ENCODE measurements at places on chromosomes 12 and 14.

- no peak for DNase-seq
Observed at GRCh38 chr12:32466986-32467711, 67.8 kb downstream of the FGD4 start.

- DNase-seq = no peak
Observed at GRCh38 chr14:93975791-93976476, 436 bp downstream of the ASB2 start.

- no peak for DNase-seq
Observed at GRCh38 chr14:103578401-103579075, 15.8 kb downstream of the COA8 start.

DNA sequence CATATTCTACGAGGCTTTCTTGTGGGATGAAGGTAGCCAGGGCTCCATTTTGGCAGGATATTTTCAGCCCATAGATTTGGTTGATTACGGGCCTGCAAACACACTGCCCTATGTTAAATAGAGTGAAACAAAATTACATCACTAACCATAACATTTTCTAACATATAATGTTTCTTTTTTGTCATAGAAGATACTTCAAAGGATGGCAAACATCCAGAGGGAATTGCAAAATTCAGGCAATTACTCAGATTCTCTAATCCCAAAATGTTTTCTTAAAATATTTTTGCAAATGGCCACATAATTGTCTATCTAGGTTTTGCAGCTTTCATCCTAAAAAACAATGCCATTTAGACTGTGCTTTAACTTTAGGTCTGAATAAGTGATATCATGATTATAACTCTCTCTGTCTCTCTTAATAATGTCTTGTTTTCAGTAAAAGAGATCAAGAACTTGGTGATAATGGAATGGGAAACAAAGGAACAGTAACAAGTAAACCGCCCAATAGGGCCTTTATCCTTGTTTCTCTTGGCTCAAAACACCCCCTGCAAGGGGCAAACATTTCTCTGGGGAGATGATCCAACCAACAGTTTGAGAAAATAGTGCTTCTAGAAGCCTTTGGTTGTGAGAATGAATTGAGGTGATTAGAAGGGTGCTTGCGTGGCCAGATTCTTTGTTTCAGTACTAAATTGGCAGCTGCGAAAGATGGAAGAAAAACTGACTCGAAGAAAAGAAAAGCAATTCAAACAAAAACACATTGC lies 54.4 kb upstream of the BTG1 start:
- DNase-seq = no peak

GRCh38 chr14:67644428-67644827 lies 24.7 kb downstream of the ARG2 start:
- no peak for DNase-seq

GRCh38 chr12:27859648-27860047 lies 79.6 kb upstream of the MANSC4 start:
- DNase-seq = no peak

GRCh38 chr12:100164153-100164704 lies 21.6 kb upstream of the BLTP3B start:
- DNase-seq = no peak

DNA sequence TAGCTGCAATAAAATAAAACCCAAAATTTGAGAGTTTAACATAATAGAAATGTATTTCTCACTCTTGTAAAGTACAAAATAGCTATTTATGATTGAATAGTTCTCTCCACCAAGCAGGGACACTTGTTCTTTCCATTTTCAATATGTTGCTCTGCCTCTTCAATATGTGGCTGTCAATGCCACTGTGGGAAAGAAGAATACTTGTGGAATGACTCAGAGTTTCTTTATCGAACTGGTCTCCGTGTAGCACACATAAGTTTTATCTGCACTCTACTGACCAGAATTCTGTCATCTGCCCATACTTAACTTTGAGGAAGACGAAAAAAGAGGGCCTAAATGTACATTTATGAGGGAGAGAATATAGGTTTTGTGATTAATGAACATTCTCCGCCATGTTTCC lies 256.9 kb downstream of the ATXN7L3B start:
- no peak for DNase-seq

- no peak for DNase-seq
Observed at GRCh38 chr12:92436856-92437255, 265.9 kb upstream of the PLEKHG7 start.

GRCh38 chr14:56944397-56944796 lies 134.1 kb upstream of the OTX2 start:
- no peak for DNase-seq

DNA sequence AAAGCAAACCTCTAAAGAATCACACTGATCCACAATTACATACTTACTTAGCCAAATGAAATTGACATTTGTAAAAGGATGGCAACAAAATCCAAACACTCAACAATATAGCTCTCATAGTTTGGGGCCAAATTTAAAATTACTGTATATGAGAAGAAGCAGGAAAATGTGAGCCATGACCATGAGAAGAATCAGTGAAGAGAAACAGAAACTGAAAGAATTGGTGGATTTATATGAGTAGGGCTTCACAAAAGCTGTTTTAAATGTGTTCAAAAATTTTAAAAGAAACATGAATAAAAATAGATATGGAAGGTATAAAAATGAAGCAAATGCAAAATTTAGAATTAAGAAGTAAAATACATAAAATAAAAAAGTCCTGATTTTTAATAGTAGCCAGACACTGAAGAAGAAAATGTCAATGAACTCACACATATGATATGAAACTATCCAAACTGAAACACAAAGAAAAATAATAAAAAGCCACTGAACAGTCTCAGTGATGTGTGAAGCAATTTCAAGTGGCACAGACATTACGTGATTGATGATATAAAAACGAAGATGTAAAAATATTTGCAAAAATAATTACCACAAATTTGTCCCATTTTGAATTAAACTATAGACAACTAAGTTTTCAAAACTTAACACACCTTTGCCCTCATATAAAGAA lies 87.9 kb upstream of the MDGA2 start:
- no peak for DNase-seq

- no peak for DNase-seq
Observed at GRCh38 chr14:37056473-37056872, 115.9 kb downstream of the SLC25A21 start.

GRCh38 chr12:112988224-112988623 lies 9.9 kb downstream of the OAS2 start:
- DNase-seq = no peak

- peak; percentile 47 for DNase-seq
Observed at GRCh38 chr12:49200919-49201594, 12.2 kb upstream of the TUBA1A start.

DNA sequence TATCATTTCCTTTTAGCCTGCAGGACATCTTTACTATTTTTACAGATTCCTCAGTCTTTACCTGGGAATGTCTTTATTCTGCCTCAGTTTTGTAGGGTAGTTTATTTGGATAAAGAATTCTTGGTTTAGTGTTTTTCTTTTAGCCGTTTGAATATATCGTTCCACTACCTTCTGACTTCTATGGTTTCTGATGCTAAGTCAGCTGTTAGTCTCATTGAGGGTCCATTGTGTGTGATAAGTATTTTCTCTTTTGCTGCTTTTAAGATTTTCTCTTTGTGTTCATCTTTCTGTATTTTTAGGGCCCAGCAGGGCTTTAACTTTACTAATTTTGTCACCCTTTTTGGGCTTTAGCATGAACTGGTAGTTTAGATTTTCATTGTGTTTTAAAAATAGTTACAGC lies 113.5 kb downstream of the MNAT1 start:
- no peak for DNase-seq

GRCh38 chr14:38175658-38176057 lies 32.0 kb upstream of the SSTR1 start:
- no peak for DNase-seq

DNA sequence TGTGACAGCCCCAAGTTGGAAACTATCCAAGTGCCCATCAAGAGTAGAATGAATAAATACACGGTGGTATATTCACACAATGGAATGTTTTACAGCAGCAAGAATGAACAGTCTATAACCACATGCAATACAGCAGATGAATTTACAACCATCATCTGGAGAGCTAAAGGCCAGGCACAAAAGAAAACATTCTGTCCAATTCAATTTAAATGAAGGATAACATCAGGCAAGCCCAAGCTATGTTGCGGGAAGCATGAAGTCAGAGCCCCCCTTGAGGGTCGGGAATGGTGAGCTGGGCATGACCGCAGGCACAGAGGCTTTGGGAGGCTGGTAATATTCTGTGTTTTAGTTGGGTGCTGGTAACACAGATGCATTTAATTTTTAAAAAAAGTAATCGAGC lies 76.0 kb downstream of the SYNE3 start:
- no peak for DNase-seq

- no peak for DNase-seq
Observed at GRCh38 chr12:103012884-103013283, 55.4 kb downstream of the ASCL1 start.

GRCh38 chr14:75811872-75812499 lies 150.9 kb downstream of the TTLL5 start:
- DNase-seq = no peak

- DNase-seq = no peak
Observed at GRCh38 chr14:23090254-23090636, 4.7 kb downstream of the ACIN1 start.

DNA sequence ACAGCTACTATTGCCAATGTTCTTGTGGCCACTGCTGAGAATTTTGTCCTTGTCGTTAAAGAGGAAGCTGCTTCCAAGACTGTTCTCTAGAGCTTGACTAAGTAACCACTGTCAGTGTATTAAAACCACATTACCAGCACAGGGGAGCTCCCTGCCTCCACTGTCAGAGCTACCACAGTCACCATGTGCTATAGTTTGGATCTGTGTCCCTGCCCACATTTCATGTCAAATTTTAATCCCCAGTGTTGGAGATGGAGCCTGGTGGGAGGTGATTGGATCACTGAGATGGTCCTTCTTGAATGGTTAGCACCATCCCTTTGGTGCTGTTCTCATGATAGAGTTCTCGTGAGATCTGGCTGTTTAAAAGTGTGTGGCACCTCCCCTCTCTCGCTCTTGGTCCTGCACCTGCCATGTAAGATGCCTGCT lies 23.2 kb upstream of the RAP1B start:
- peak; percentile 31 for DNase-seq

DNA sequence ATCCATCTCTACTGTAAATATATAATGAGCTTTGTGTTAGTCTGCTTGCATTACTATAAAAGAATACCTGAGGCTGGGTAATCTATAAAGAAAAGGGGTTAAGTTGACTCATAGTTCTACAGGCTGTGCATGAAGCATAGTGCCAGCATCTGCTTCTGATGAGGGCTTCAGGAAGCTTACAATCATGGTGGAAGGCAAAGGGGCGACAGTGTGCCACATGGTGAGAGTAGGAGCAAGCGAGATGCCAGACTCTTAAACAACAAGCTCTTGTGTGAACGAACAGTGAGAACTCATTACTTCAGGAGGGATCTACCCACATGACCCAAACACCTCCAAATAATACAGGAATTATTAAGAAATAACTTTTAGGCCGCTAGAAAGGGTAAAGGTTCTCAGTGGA lies 28.1 kb downstream of the APOBEC1 start:
- no peak for DNase-seq

GRCh38 chr14:105455766-105456660 lies 18.6 kb upstream of the CRIP2 start:
- no peak for DNase-seq

GRCh38 chr12:87794854-87795253 lies 234.3 kb downstream of the C12orf50 start:
- DNase-seq = no peak

- no peak for DNase-seq
Observed at GRCh38 chr14:42715316-42715715, 1108.6 kb downstream of the LRFN5 start.

GRCh38 chr14:22974530-22975313 lies 7.6 kb downstream of the AJUBA start:
- DNase-seq = no peak

DNA sequence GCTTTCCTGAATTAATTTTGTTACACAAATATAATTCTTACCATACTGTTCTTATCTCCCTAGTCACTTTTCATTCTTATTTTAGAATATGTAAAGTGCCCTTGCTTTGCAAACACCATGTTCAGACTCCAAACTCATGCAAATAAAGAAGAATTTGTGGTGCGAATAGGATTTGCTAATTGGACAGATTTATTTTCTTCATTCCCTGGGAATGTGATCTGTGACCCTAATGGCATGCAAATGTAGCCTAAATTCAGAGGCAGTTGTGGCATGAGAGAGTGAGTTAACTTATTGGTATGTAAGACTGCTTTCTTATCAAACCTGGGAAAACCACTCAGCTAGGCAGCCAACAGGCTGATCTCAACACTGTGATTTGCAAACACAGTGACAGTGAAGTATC lies 10.0 kb downstream of the CAPZA3 start:
- DNase-seq = no peak

- no peak for DNase-seq
Observed at GRCh38 chr12:78240827-78241226, 410.1 kb downstream of the NAV3 start.

DNA sequence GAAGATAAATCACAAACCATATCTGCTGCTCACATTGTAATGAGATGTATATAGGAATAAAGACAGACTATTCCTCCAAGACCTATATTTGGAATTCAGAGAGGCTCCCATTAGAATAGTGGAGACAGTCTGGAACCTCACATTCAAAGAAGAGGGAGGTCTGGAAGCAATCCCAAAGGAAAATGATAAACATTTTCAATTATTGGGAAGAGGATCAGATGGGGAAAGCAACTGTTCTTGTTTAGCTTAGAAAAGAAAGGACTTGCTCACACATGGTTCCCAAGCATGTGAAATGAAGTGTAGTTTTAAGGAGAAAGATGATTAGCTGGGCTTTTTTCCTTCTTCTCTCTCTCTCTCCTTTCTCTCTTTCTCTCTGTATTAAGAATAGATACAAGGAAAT lies 193.0 kb upstream of the LMNTD1 start:
- DNase-seq = no peak
